ENCODE measurements at places on chromosomes 2 and 18.

DNA sequence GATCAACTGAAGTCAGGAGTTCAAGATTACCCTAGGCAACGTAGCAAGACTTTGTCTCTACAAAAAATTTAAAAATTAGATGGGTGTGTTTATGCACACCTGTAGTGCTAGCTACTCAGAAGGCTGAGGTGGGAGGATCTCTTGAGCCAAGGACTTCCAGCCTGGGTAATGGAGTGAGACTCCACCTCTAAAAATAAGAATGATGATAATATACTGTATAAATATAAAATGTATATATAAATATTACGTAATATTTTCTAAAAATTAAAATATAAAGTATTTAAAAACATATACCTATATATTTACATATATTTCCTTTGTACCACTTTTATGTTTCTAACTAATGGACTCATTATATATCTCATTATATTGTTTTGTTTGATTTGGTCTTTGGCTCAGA, 409.5 kb upstream of the REG3G start:
- no peak for DNase-seq

- no peak for DNase-seq
Observed at GRCh38 chr2:240287496-240288086, 147.1 kb upstream of the OTOS start.

DNA sequence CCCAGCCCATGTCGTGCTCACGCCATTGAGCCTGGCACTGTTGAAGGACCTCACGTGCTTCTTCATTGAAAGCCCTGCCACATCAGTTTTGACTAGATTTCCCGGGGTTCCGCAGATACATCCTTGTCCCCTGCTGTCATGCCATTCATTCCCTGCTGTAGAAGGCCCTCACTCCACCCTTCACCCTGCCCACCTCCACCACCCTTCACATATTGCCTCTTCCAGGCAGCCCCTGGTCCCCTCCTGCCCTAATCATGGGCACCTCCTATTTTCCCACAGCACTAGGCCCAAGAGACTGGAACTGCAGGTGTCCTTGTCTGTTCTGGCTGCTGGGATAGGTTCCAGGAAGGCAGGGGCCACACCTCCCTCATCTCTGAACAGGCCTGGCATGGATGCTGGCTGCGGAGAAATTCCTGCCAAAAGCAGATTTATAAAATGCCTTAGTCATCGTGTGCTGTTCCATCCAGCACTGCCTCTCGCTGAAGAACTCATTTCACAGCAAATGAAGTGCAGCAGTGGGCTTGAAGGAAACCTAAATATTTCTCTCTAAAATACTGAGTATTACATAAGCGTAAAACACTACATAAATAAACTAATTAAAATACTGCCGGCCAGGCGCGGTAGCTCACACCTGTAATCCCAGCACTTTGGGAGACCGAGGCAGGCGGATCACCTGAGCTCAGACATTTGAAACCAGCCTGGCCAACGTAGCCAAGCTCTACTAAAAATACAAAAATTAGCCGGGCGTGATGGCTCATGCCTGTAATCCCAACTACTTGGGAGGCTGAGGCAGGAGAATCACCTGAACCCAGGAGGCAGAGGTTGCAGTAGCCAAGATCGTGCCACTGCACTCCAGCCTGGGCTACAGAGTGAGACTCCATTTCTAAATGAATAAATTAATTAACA, 38.4 kb downstream of the EIF4E2 start:
- no peak for DNase-seq

DNA sequence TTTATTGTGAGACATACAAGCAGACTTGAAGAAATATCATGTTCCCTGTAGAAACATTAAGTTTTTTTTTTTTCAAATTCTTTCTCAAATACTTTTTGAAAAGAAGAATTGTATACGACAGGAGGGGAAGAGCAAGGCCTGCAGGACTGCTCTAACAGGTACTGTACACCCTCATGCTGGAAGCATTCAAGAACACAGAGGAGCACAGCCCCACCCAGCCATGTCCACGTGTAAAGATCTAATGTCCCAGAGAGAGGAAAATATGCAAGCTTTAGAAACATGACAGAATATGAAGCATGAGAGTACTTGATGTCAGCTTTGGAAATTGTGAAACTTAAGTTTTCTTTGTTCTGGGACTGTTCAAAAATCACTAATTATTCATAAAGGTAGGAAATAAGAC, 191.6 kb downstream of the TTC32 start:
- no peak for DNase-seq

DNA sequence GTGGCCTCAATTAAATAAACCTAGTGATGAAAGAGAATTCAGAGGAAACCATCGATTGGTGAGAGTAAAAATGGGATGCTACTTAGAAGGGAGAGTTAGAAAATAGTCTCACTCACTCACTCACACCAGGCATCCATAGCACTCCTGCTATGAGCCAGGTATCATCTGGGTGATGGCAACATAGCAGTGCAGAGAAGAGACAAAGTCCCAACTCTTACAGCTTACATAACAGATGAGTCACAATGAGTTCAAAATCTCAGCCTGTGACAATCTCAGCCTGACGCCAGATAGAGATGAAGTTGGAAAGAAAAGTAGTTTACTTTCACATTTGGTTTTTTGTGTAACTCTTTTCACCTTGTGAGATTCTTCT, 55.4 kb upstream of the THOC1 start:
- DNase-seq, result no peak

GRCh38 chr2:219929835-219930234, 302.4 kb downstream of the SLC4A3 start:
- no peak for DNase-seq

GRCh38 chr2:136000502-136000901, 15.1 kb upstream of the DARS1 start:
- no peak for DNase-seq

DNA sequence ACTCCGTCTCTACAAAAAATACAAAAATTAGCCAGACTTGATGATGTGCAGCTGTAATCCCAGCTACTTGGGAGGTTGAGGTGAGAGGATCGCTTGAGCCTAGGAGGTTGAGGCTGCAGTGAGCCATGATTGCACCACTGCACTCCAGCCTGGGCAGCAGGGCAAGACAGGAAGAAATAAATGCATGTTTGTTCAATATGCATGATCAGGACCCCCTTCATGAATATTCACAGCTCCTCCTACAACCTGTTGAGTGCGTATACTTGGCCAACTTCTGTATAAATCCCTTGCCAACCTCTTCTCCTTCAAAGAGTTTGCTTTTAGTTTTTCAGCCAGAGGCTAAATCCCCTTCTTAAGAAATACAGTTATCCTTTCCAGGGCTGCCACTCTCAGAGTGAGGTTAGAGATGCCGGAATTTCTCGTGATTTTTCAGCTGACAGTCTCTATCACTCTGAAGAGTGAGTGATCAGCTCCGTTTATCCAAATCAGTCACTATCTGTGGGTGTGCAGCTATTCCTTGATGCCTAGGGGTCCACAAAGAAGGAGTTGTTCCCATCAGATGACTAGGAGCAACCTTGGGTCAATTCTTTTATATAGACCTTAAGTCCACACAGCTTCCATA, 39.2 kb downstream of the FAM161A start:
- DNase-seq, result no peak

GRCh38 chr18:3901811-3902210, 451.8 kb downstream of the TGIF1 start:
- DNase-seq, result no peak

DNA sequence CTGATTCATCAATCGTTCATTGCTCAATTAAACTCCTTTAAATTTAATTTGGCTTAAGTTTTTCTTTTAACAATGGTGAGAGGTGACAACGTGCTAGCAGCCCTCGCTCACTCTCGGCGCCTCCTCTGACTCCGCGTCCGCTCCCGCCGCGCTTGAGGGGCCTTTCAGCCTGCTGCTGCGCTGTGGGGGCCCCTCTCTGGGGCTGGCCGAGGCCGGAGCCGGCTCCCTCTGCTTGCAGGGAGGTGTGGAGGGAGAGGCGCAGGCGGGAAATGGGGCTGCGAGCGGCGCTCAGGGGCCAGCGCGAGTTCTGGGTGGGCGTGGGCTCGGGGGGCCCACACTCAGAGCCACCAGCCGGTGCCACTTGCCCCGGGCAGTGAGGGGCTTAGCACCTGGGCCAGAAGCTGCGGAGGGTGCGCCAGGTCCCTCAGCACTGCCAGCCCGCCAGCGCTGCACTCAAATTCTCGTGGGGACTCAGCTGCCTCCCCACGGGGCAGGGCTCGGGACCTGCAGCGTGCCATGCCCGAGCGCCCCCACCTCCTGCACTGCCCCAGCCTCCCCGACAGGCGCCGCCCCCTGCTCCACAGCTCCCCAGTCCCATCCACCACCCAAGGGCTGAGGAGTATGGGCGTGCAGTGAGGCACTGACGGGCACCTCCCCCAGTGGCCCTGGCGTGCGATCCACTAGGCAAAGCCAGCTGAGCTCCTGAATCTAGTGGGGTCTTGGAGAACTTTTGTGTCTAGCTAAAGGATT, 19.6 kb downstream of the ANKMY1 start:
- DNase-seq, result no peak

DNA sequence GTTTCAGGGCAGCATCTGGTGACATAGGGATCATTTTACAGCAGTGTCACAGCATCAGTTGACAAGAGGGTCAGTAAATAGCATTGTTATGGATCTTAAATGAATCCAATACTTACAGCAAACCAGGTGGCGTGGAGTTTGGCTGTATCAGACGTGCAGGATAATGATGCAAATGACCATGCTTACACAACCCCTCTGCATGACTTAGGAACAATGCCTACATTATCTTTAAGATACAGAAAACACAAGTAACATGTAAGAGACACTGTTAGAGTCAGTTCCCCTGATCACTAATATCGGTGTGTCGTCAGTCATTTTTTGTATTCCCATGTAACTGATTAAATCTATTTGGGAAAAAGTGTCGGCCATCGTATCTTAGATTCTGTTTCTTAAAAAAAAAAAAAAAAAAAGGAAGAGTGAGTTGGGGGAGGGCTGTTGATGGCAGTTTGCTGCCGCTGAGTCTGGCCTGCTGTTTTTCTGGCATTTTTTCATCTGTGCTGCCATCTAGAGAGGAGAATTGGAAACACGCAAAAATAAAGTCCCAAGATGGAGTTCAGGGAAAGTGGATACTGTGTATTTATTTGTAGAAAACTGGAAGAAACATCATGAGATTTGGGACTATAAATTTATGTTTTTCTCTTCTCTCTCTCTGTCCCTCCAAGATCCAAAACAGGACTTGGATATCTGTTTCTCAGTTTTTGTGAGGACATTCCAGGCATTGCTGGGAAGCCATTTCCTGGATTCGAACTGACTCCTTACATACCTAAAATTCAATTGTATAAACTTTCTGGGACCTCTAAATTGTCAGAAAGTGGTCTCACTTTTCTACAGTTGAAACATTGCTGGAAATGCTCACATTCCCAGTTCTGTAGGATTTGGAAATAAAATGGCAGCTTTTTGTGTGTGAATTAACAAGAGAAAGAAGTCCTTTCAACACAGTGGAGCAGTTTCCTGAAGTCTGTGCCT, 60.3 kb upstream of the AGPS start:
- no peak for DNase-seq

GRCh38 chr2:100882645-100883613, 63.0 kb downstream of the NPAS2 start:
- no peak for DNase-seq

DNA sequence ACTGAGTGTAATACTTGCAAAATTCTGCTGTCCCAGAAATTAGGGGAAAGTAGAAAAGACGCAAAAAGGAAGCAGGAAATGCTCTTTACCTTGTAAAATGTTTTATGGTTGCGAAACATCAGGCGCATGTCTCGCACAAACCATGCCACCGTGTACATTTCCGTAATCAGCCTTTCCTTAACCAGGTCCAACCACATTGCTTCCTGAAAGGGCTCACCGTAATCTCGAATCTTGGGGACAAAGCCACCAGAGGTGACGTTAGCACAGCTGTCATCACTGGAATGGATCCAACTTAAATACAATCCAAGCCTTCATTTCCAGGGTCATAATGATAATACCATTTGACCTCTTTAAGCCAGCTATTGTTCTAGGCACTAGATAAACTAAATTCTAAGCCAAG, 49.3 kb downstream of the SP110 start:
- no peak for DNase-seq

DNA sequence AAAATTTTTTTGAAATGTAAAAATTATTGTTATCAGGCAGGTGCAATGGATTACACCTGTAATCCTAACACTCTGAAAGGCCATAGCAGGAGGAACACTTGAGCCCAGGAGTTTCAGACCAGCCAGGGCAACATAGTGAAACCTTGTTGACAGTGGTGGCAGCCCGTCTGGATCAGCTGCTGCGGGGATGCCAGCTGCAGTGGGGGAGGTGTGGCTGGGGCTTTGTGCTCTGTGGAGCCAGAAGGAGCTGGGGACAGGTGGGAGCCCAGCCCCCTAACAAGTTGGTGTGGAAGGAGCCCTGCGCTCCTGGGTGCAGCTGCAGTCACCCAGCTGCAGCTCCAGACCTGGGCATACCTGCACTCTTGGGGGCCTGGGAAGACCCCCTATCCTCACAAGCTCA, 182.4 kb upstream of the MC4R start:
- no peak for DNase-seq

- no peak for DNase-seq
Observed at GRCh38 chr2:25941042-25941441, 41.3 kb downstream of the KIF3C start.

DNA sequence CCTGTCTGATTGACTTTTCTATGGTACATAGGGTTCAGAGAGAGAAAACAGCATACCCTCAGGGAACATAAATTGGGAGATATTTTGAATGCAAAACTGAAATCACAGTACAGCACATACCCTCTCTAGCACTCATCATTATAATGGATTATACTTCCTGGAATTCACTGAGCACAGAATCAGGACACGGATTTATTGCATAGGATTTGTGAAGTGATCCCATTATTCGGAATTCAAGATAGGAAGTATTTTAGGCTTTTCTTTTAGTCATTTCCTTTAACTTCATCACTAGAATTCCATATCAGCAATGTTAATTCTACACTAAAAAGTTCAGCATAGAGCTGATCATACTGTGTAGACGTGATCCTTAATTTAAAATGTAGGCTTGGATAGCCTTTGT, 407.0 kb downstream of the PID1 start:
- no peak for DNase-seq
